ENCODE measurements at places on chromosomes 6 and 20. TPM values are rescaled to one million over a fixed set of nuclear protein-coding genes. Genes with fewer than 3 reads are reported as not detected.

- DNase-seq = no peak
Measured at GRCh38 chr6:3455569-3456394, 1.1 kb downstream of the SLC22A23 start.

- DNase-seq = peak; percentile 52
Measured at GRCh38 chr20:23362392-23363256, 642 bp downstream of the GZF1 start.

GRCh38 chr6:54115966-54116365, 4.7 kb downstream of the MLIP start:
- no peak for DNase-seq

DNA sequence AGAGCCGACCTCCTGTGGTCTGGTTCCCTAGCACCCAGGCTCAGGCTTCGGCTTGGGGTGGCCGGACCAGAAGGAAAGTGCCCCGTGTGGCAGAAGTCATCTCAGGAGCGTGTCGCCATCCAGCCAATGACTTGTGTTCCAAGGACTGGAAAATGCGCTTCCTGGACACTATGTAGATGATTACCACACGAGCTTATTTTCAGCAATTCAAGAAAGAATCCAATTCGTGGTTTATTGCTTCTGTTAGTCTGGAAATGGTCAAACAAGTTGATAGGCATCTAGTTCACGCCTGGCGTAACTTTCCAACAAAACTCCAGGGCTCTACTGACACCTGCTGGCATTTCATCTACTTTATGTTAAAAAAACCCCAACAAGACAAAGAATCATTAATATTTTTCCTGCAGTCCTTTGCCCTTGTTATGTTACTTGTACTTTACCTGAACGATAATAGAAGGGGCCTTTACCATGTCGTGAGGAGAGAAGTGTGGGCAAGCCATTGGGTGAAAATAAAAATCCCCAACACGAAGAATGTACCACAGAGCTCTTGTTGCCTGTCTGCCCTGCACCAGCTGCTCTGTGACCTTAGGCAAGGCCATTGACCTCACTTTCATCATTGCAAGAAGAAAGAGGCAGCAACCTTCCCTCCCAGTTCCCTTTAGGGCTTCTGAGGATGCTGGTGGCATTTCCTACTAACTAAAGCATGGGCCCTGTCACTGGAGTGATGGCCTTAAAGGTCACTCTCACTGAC, 154.7 kb upstream of the LAMP5 start:
- DNase-seq = peak; percentile 6

- no peak for DNase-seq
Measured at GRCh38 chr20:20130399-20130798, 78.1 kb downstream of the CFAP61 start.

DNA sequence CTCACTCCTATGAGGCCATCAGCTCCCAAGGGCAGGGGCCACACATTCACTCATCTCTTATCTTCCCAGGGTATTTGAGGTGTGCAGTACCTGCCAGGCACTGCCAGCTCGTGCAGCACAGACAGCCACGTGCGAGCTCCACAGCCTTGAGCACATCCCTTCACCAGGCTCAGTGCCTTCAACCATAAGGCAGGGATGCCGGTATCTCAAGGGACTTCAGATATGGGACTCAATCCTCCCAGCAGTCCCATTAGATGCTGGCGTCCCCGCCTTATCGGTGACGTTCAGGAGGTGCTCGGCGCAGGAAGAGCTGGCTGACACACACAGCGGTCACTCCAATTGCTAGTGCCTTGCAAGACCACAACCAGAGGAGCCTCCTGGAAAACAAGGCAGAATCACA, 47.0 kb downstream of the EZR start:
- no peak for DNase-seq

IRF4 gene
- 409 TPM for total RNA-seq

RIMS1 gene
- total RNA-seq = not detected

CNR1 gene
- not detected for total RNA-seq

Data from activated CD8-positive, alpha-beta T cell treated with anti-CD3 and anti-CD28 coated beads for 36 hours (primary cell).